ENCODE measurements at places on chromosomes 2 and 18.

- DNase-seq: no peak
Observed at GRCh38 chr18:56386856-56387255, 251.5 kb downstream of the TXNL1 start.

DNA sequence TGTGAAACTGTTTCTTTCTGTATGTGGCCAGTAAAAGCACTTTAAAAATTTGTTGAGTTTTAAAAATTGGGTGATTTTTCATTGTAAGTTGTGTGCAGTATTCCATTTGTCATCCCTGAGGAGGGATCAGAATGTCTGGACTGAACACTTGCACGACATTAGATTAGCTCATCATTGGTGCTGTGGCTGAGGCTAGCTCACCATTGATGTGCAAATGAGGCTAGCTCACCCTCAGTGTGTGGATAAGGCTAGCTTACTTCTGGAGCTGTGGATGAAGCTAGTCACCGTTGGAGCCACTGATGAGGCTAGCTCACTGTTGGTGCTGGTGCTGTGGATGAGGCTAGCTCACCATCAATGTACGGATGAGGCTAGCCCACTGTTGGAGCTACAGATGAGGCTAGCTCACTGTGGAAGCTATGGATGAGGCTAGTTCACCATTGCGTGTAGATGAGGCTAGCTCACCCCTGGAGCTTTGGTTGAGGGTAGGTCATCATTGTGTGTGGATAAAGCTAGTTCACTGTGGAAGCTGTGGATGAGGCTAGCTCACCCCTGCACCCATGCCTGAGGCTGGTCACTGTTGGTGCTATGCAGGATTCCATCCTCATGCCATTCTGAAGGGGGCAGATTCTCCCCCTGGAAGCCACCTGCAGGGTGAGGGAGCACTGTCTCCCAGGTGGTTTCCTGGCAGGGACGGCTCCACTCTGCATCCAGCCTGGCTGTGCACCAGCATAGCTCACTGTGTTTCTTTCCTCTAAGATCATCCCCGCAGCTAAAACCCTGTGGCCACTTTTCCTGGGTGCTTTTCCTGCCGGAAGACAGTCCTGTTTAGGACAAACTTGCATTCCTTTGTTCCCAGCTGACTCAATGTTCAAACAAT, 101.1 kb downstream of the TWIST2 start:
- DNase-seq: no peak

DNA sequence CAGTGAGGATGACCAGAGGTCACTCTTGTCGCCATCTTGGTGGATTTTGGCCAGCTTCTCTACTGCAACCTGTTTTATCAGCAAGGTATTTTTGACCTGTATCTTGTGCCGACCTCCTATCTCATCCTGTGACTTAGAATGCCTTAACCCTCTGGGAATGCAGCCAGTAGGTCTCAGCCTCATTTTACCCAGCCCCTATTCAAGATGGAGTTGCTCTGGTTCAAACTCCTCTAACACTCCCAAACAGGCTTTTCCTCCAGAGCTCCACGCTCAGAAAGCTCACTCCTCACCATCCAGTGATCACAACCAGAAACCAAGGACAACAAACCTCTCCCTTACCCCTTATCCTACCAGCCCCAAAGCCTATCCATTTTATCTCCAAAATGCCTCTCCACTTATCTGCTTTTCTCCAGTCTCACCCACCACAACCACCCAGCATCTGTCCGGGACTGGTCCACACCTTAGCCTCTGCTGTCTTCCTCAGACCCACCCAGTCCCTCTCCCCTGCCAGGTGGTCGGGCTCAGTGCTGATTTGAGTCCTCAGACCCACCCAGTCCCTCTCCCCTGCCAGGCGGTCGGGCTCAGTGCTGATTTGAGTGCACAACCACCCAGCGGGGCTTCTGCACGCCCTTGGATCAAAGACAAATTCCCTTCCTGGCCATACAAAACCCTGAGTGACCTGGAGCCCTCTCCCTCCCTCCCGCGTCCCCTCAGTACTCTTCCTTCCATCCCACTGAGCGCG, 11.7 kb upstream of the SMAD7 start:
- no peak for DNase-seq

- DNase-seq: no peak
Observed at GRCh38 chr2:167151894-167152293, 263.6 kb downstream of the XIRP2 start.

DNA sequence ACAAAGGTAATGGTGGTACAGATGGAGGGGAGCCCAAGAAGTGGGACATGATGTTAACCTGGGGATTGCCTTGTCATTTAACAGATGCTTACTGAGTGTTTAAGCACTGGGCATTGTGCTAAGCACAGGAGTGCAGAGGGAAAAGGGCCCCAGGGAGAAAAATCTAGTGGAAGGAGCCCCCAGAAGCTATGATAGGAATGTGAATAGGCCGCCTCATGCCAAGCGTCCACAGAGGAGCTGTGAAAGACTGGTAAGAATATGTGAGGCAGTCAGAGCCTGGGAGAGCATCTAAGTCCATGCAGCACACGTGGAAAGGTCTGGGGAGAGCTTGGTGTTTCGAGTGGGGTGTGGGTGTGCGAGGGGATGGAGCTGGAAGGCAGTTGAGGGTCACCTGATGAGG, 5.5 kb downstream of the ZNF532 start:
- DNase-seq: no peak

- DNase-seq: no peak
Observed at GRCh38 chr2:111930875-111931274, 32.5 kb downstream of the MERTK start.

- no peak for DNase-seq
Observed at GRCh38 chr2:200376513-200377354, 70.2 kb downstream of the SPATS2L start.

Measured in activated CD4-positive, alpha-beta T cell treated with anti-CD3 and anti-CD28 coated beads for 4 hours (primary cell).